ENCODE measurements at places on chromosomes 5 and 9.
A peak's percentile ranks its signal among the peaks of the same experiment; 100 is the strongest.

GRCh38 chr5:92801911-92802310 is 779.1 kb downstream of the NR2F1-AS1 start:
- peak; percentile 0 for DNase-seq

- no peak for DNase-seq
Measured at GRCh38 chr5:139645430-139645871, 2.7 kb upstream of the CXXC5 start.

DNA sequence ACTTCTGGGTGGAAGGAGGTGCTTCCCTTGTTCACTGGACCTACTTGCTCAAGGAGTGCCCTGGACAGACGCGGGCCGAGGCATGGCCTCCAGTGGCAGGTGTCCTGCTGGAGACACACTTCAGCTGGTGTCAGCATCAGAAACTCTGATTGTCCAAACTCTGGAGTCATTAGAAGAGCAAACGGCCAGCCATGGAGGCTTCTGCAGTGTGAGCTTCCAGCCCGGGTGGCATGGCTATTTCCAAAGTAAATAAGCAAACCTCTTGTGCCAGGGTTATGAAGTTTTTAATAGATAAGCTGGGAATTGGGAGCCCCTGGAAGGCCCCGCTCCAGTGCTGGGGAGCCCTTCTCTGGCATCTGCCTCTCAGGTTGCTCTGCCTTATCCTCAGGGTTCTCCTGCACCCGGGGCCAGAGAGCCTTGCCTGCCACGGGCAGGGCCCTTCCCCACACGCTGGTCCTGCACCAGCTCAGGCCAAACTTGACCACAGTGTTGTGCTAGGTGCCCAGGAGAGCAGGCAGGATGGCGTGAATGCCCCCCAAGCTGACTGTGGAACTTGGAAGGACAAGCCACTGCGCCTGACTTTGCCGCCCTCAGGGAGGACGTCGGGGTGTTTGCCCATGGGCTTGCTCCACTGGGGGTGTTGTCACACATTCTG is 285.6 kb downstream of the GADD45G start:
- DNase-seq, result no peak

DNA sequence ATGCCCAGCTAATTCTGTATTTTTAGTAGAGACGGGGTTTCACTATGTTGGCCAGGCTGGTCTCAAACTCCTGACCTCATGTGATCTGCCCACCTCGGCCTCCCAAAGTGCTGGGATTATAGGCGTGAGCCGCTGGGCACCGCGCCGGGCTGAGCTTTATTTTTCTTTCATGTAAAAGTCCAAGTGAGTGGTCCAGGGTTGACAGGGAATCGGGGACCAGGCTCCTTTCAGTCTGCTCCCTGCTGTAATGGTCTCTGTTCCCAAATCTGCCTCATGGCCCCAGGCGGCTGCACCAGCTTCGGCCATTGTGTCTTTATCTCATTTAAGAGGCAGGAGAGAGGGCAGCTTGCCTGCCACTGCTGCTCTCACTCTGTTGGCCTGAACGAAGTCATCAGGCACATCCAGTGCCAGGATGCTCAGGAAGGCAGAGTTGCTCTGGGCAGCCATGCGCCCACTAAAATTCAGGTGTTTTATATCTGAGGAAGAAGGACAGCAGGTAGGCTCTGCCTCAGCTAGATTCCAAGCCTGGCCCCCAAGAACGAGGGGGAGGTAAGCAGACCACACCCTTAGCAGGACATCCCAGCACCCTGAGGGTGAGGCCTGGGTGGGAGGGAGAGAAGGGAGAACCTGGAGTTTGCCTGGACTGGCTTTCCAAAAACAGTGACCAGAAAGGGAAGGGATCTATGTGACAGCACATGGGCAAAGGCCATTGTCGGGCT is 1.7 kb upstream of the CCDC183 start:
- DNase-seq, result no peak

DNA sequence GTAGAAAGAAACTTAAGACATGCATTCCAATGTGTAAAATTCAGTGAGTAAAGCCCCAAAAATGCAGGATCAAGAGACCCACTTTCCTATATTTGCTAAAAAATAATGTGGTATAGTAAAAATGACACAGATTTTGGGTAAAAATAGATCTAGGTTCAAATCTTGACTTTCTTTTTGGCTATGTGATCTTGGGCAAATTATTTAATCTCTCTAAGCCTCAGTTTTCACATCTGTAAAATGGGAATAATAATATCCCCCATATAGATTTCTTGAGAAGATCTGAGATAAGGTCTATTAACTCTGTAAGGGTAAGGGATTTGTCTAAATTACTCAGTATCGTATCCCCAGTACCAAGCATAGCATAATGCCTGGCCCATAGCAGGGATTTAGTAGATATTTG is 172.3 kb downstream of the CARTPT start:
- DNase-seq, result no peak

GRCh38 chr5:172701291-172701656 is 60.2 kb downstream of the NEURL1B start:
- no peak for DNase-seq

DNA sequence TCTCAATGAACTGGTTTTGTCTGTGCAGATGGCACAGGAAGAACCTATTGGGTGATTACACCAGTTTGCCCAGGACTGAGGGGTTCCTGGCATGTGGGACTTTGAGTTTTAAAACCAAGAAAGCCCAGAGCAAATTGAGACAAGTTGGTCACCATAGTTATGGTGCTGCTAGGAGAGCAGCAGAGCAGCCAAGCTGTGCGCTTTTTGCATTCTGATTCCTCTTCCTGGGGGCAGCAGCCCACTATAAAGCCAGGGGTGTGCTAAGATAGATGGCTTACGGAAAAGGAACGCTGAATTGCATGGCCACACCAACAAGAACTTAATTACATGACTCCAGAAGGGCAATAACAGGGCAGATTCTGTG is 49.7 kb downstream of the TIMD4 start:
- DNase-seq, result no peak

GRCh38 chr9:116724123-116724522 is 37.0 kb downstream of the TRIM32 start:
- no peak for DNase-seq

Data from cardiac fibroblast (primary cell).